ENCODE measurements at places on chromosomes 16 and 17.

DNA sequence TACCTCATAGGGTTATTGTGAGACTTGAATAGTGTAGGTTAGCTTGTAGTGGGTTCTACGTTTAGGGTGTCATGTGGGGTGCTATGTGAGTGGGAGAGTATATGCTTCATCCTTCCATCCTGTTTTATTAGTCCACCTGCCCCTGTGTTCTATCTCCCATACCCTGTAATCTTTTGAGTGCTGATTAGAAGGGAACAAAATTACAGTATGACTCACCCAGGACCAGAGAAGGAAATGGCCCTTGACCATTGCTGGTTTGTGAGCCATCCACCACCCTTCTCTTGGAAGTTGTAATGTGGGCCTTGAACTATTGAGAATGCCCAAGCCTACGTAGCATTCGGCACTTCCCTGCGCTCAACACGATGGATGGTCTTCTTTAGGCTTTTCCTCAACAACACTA, 17.1 kb downstream of the SAP30BP start:
- DNase-seq, result no peak

- no peak for DNase-seq
Observed at GRCh38 chr16:50881956-50882355, 140.1 kb downstream of the CYLD start.

- DNase-seq, result no peak
Observed at GRCh38 chr17:65532101-65532890, 29.2 kb downstream of the AXIN2 start.

DNA sequence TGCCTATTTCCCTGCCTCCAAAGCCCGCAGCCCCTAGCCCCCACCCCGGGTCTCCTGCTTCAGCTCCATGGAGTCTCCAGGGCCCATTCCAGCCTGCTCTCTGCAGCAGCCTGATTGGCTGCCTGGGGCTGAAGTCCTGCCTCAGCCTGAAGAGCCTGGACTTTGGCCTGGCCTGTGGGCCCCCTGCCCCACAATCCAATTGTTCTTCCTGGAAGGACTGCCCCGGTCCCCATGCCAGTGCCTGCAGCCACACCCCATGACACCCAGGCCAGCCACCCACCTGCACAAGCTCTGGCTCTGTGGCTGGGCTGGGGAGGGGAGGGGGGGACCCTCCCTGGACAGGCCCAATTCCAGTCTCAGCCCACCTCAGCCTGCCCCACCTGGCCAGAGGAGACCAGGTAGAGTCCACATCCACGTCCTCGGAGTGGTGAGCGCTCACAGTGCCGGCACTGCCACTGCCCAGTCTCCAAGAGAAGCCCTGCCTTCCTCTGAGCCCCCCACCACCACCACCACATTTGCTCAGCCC, 12.3 kb downstream of the ENPP7 start:
- no peak for DNase-seq

- no peak for DNase-seq
Observed at GRCh38 chr16:50627419-50627818, 53.7 kb downstream of the SNX20 start.

DNA sequence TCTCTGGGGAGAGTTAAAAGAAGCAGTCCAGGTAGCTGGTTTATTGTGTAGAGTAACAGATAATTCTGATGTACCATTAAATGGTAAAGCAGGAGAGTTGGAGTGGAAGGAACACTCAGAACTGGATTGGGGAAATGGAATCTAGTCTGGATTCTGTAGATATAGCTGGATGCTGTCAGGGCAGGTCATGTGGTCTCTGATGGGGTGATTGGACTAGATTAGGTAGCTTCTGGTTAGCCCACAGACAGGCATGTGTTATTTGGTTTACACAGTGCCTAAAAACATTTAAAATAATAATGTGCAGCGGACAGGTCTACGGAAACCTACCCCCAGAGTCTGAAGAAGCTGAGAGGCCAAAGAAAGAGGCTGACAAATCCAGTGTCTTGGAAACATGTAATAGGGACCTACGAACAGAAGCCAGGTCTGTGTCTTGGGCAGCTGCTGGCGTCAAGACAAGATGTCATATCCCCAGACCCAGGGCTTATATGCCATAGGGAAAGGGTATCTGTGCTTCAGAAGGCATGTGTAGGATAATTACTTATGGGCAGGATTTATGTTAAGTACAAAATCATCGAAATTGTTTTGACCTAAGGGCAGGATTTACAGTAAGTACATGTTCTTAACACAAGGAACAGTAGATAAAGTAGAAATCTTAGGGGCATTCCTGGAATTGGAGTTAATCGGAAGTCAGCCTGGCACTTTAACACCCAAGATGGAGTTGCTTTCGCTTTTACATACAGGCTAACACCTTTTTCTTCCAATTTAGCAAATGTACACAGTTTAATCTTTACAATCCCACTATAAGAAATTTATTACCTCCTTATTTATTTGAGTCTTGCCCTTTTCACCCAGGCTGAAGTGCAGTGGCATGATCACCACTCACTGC, 12.4 kb downstream of the LUC7L3 start:
- no peak for DNase-seq

DNA sequence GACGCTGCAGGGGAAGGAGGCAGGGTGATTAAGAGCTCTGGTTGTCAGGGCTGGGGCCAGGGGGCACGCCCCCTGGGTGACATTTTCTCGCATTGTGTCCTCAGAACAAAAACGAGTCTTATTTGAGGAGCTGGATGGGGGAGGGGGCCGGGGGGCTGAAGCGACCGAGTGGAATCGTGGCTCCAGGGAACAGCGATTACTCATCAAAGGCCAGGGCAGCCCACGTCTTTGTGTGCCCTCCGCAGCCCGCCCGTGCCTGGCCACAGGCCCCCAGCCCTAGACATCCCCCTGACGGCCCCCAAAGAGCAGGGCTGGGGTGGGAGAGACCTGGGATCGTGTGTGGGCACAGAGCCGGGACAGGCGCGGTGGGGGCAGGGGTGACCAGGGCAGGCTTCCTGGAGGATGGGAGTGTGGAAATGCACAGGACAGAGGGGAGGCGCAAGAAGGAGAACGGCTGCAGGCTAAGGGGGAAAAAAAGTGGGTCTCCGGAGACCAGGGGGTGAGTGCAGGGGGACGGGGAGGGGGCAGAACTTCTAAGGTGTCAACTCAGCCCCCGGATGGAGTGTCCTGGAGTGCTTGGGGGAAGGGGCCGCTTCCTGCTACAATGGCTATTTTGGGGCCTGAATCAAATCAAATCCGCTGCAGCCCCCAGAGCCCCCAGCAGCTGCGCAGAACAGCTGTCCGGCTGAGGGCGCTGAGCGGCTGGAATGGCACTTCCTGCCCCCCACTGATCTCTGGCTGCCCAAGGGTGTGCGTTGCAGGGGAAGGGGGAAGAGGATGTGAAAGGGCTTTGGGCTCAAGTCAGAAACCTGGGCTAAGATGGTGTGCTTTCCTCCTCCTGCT, 24.0 kb upstream of the PHB1 start:
- DNase-seq, result no peak

DNA sequence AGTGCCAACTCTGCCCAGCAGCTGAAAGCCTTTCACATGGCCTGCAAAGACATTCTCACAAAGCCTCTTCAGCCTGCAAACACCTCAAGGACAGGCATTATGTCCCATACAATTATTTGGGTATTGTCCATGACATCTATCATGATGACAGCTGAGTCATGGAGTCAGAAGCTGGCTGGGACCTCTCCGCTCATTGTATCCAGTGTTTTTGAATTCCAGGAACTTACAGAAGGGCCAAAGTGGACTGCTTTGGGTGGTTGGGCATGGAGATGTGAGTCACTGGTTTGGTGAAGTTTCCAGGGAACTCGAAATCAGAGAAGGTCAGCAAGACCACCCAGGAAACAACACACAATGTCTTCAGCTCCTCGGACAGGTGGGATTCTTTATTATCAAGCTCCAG, 188.6 kb upstream of the CCL2 start:
- DNase-seq, result no peak

- DNase-seq, result peak; percentile 42
Observed at GRCh38 chr17:58249270-58250133, 11.1 kb downstream of the LPO start.

- peak; percentile 74 for DNase-seq
Observed at GRCh38 chr17:77281122-77281903, 140.5 kb downstream of the SEC14L1 start.

DNA sequence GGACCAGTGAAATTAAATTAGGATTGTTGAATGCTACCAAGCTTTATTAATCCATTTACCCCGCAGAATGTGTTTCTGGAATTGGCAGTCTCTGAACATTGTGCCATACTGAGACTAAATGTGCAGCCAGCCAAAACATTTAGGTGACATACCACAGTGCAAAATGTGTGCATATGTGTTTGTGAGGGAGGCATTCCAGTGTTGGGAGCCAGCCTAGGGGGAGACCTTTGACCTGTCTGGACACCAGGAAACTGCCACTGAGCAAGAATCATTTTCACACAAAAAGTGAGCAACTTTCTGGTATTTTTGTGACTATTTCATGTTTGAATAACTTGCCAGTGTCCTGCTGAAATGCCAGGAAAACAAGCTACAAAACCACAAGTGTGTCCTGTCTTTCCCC, 64.7 kb upstream of the SLC12A3 start:
- no peak for DNase-seq

DNA sequence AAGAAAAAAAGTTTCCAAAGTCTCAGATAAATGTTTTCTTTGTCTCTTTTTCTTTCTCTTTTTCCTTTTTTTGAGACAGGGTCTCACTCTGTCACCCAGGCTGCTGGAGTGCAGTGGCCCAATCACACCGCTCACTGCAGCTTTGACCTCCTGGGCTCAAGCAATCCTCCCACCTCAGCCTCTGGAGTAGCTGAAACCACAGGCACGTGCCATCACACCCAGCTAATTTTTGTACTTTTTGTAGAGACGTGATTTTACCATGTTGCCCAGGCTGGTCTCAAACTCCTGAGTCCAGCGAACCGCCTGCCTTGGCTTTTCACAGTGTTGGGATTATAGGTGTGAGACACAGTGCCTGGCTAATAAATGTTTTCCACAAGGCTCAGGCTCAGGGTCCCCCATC, 53.3 kb upstream of the KSR1 start:
- DNase-seq, result no peak

- no peak for DNase-seq
Observed at GRCh38 chr17:76088041-76088867, 9.3 kb downstream of the ZACN start.

DNA sequence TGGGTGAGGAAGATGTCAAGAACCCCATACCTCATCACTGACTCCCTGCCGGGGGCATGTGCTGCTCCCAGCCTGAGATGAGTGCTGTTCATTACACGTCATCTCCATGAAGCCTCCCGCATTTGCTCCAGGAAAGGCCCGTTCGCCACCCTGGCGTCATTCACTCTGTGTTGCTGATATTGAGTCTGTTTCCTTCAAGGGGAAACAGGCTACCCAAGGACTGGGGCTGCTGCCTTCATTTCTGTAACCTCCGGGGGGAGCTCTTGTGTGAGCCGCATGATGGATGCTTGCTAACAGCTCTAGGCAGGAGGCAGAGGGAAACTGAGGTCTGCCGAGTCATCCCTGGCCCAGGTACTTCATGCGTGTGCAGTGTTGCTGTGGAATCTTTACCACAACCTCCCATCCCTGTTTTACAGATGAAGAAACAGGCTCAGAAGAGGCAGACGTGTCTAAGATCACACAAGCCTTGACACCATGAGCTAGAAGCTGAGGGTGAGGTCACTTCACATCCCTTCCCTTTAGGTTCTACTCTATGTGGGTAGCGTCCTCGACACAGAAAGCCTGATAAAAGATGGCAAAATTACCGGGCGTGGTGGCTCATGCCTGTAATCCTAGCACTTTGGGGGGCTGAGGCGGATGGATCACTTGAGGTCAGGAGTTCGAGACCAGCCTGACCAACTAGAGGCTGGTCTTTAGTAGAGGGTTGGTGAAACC, 3.5 kb upstream of the ARMC5 start:
- DNase-seq, result no peak

DNA sequence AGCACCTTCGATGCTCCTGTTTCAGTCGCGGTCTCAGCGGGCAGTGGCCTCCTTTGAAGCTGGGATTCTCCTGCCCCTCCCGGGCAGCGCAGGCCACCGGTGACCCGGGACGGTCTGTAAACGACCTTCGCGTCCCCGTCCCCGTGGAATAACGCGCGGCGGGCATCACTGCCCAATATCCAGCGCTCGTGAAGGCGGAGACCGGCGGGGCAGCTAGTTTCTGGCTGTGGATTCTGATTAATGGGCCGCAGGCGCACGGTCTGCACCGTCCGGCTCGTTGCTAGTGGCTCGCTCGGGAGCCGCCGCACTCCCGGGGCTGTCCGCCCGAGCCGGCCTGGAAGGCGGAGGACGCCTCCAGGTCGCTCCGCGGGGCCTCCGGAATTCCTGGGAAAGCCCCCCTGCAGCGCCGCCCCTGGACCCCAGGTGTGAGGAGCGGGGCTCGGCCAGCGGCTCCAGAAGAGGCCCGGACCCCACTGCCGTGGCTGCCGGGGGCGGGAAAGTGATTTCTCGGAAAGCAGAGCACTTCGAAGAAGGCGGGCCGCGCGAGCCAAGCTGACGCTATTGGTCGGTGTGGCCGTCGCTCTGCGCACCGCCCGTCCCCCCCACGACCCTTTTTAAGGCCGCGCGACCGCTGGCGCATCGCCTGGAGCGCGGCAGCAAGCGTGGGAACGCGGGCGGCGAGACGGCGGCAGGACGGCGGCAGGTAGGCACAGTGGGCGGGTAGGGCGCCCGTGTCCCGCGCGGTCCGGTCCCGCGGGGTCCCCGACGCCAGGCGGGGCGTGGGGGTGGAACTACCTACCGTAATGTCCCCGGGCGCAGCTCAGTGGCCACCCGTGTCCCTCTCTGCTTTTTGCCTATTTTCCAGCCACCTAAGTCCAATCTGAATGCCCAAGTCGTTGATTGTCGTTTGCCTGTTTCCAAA, at the start of gene IRF8:
Gene IRF8, plus strand, starts transcription at position 642 of the 922 bp plus-strand sequence. CDS start 3,854 bp downstream, outside the sequence.
- no peak for DNase-seq

DNA sequence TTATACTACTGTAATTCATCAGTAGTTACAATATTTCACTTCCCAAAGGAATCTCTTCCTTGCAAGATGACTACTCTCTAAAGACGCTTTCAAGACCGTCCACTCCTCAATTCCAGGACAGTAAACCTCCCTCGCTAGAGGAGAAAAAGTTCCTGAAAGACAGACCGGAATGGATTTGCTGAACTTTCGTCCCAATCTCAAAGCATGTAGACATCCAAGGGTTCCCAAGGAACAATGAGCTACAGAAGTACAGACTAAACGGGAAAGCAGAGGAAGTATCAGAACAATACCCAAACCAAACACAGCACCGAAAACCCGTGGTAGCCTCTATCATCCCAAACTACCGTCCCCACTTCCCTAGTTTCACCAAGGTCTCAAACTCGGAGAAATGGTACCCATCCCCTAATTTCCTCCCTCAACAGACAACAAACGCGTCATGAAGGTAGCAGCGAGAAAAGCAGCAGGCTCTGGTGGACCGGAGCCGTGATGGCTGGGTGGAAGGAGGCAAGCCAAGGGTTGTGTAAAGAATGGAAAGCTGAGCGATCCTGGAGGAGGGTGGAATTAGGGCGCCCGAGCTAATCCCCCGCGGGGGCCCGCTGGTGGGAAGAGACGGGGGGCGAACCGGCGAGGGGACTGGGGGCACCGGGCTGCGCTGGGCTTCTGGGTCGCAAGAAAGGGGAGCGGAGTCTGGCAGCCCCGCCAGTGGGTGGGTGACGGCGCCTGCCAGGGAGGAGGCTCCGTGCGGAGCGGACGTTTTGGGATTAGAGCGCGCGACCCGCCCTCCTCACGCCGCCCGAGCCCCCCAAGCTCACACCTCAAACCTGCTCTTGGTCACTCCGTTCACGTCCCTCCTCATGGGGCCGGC, 647 bp downstream of the FBXL20 start:
- no peak for DNase-seq

Data from MM.1S (cell line).